ENCODE measurements at places on chromosomes 16 and 17. TPM values are rescaled to one million over a fixed set of nuclear protein-coding genes. Genes with fewer than 3 reads are reported as not detected.

Gene HOXB9
- 0.23 TPM for total RNA-seq

Gene CCT6B
- total RNA-seq, result 3.3 TPM

Gene KLHL10
- total RNA-seq, result 0.30 TPM

Gene ANKRD40CL
- not detected for total RNA-seq

DNA sequence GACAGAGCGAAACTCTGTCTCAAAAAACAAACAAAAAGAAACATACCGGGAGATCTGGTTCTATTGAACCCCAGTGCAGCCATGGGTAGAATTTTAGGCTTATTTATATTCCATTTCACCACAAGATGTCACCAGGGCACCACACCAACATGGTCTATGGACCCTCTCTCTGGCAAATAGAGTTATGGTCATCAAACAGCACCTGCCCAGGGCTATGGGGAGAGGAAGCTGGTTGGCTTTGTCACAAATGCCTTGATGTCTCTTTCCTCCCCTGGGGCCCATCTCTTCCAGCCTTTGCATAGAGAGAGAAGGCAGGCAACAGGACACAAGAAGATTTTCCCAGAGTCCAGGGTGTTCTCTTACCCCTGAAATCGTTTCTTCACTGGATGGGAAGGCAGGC lies 128.4 kb downstream of the WWOX start:
- DNase-seq, result no peak

DNA sequence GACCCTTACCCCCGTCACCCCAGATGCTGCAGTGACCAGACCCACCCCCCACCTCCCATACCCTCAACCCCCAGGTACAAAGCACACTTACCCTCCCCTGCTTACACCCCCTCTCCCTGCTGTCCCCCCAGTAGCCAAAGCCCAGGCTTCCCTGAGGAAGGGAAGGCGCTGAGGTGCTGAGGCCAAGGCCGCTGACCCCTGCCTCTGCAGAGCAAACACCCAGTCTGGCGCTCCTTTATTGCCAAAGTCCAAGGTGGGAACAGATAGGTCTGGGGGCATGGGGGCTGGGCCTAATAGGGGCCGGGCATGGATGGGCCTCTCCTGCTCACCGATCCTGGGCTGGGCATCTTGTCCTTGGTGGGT lies 683 bp downstream of the LCAT start:
- no peak for DNase-seq

DNA sequence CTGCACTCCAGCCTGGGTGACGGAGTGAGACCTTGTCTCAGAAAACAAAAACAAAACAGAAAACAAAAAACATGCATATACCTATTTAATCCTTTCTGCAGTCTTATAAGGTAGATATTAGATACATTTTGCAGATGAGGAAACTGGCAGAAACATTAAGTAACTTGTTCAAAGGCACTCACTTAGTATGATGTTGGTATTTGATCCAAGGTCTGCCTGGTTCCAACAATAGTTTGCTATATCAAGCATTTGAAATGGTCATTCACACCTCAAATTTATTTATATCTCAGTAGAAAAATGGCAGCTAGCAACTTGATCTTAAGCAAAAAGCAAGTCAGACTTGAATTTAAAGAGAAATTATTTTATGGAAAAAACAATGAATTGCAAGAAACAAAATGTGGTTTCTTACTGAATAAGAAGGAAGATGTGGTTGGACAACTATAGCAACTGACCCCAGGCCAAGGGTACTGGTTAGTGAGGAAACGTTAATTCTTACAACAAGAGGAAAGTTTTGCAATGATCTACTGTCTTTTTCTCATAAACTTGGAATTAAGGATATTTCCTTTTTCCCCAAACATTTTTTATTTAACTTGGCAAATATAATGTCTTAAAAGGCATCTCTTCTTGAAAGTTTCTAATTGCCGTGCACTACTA lies 19.7 kb downstream of the DHRS7B start:
- no peak for DNase-seq

DNA sequence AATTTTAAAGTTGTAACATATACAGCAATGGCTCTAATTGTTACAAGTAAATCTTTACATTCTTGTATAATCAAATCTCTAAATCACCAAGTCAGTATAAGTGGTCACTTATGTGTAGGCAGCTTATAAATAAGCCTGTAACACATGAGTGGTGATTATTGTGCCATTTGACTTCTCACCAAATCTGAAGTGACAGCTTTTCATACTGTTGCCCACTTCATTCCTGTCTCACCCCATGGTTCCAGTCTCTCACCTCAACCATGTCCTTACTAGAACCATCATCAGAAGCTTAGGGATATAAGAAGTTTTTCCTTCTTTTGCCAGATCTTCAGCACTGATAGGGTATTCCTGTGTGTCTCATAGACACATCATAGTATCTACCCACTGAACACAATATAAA lies 23.5 kb downstream of the TNRC6A start:
- no peak for DNase-seq

- no peak for DNase-seq
Measured at GRCh38 chr17:8145811-8146210, 6.4 kb downstream of the PER1 start.

GRCh38 chr17:74738051-74738996 lies 1.3 kb downstream of the RAB37 start:
- DNase-seq, result no peak

GRCh38 chr16:14501331-14502255 lies 128.5 kb downstream of the PARN start:
- DNase-seq, result peak; percentile 89

GRCh38 chr16:70793851-70794502 lies 7.0 kb downstream of the VAC14 start:
- DNase-seq, result no peak

All from suprapubic skin (tissue), 4 donors.